ENCODE measurements at places on chromosomes 12 and 14.
A peak's percentile ranks its signal among the peaks of the same experiment; 100 is the strongest.

- peak; percentile 19 for DNase-seq
Measured at GRCh38 chr12:64997858-64998257, 123.2 kb downstream of the WIF1 start.

- DNase-seq = no peak
Measured at GRCh38 chr12:70983692-70984091, 63.2 kb upstream of the PTPRR start.

GRCh38 chr12:38328306-38328895 lies 11.8 kb downstream of the ALG10B start:
- DNase-seq = peak; percentile 37

GRCh38 chr12:99644629-99645028 lies 2.9 kb upstream of the GARIN6 start:
- DNase-seq = no peak

DNA sequence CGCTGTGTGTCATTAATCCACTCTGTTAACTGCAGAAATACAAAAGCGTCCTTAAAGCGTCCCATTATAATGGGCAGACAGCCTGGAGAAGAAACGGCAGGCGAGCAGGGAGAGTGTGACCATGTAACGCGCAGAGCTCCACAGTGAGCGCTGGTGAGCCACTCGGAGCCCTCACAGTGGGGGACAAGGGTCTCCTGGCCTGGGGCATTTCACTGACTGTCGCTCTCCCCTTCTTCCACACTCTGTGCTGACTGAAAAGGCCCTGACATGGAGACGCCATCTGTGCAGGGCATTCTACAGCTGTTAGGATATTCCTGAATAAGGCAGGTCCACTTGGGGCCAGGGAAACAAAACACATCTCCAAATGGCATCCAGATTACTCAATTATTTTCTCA lies 24.2 kb downstream of the CCDC92 start:
- DNase-seq = no peak

DNA sequence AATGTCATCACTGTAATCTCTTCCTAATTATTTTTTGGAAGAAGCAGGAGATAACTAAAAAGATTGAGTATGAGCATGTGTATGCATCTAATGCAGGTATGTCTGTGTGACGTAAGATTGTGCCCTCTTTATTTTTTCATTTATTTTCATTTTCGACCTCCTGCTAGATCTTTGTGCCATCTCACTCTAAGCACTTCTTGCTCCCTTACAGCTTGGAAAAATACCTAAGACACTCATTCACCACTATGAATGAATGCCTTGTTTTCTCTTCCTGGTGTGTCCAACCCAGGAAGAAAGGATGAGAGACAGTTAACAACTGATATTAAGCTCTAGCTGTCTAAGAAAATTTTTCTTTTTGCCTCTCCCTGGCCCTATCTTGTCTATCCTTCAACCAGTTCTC lies 76.8 kb upstream of the CISTR start:
- DNase-seq = peak; percentile 4

GRCh38 chr14:99829450-99829849 lies 36.2 kb downstream of the EML1 start:
- no peak for DNase-seq
